ENCODE measurements at places on chromosomes 3 and 15. TPM values are rescaled to one million over a fixed set of nuclear protein-coding genes. Genes with fewer than 3 reads are reported as not detected.

The KY gene
- 0.26 TPM for total RNA-seq

The DUOXA1 gene
- not detected for total RNA-seq

The ZDHHC19 gene
- total RNA-seq = not detected

The HEMK1 gene
- 6.7 TPM for total RNA-seq

The ACAN gene
- 1.6 TPM for total RNA-seq

The C2CD4A gene
- 1.6 TPM for total RNA-seq

The ZBED2 gene
- total RNA-seq = not detected

The ITIH4 gene
- 60.7 TPM for total RNA-seq

The HHLA2 gene
- total RNA-seq = not detected

The ARHGEF26 gene
- 16.9 TPM for total RNA-seq

GRCh38 chr15:66701422-66702034 is 508 bp upstream of the SMAD6 start:
- DNase-seq = peak; percentile 45

- DNase-seq = peak; percentile 77
Observed at GRCh38 chr3:139111392-139112229, 66.9 kb upstream of the PRR23C start.

- no peak for DNase-seq
Observed at GRCh38 chr3:106341087-106341486, 472.3 kb upstream of the CBLB start.

- DNase-seq = no peak
Observed at GRCh38 chr15:63046917-63047760, 4.6 kb downstream of the TPM1 start.
